ENCODE measurements at places on chromosomes 2 and 18.

DNA sequence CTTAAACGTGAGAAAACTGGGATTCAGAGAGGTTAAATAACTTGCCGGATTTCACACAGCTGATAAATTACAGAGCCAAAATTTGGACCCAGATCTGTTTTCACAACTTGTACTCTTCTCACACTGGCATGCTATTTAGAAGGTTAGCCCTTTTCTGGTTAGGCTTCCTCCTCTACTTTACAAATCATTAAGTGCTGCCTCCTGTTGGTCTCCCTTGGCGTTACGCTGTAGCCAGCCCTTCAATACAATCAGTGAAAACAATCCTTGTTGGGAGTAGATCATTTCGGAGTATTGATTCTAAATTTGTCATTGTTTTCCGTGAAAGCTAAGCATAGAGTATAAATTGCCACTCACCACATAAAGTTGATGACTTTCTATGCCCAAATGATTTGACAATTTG, 153.5 kb downstream of the ARHGAP15 start:
- DNase-seq: no peak

DNA sequence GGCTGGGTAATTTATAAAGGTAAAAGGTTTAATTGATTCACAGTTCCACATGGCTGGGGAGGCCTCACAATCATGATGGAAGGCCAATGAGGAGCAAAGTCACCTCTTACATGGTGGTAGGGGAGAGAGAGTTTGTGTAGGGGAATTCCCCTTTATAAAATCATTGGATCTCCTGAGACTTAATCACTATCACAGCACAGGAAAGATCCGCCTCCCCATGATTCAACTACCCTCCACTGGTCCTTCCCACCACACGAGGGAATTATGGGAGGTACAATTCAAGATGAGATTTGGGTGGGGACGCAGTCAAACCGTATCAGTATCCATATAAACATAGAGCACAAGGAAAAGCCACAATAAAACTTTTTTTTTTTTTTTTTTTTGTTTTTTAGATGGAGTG, 172.6 kb upstream of the PIEZO2 start:
- DNase-seq: no peak

GRCh38 chr18:13577091-13577697, 149.2 kb downstream of the FAM210A start:
- no peak for DNase-seq

DNA sequence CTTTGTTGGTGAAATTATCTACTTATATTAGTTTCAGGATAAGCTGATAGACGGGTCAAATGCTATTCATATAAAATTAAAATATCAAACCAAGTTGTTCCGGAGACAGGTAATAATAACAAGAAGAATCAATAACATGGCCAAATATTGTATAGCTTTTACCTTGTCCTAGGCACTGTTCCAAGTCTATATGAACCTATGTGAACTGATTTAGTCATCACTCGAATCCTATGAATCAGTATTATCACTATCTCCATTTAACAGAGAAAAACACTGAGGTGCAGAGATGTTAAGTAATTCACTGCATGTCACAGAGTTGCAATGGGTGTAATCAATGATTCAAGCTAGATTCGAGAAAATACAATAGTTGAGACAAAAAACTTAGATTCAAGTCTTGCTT, 40.0 kb upstream of the TRIB2 start:
- DNase-seq: no peak

DNA sequence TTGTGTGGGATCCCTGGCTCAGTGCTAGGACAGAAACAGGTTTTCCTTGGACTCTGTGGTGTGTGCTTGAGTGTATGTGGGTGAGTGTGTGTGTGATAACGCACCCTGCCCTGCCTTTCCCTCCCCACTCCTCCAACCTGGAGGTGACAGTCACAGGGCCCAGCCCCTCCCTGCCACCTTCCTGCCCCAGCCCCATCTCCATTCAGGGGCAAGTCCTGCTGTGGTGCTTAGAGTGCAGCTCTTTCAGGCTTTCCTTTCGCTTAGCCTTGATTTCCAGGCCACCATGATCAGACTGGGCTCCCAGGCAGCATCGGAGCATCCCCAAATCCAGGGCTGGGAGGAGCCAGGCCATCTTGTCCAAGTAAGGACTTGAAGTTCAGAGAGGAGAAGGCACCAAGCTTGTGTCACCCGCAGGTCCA, 185.2 kb downstream of the ZFP36L2 start:
- DNase-seq: no peak

DNA sequence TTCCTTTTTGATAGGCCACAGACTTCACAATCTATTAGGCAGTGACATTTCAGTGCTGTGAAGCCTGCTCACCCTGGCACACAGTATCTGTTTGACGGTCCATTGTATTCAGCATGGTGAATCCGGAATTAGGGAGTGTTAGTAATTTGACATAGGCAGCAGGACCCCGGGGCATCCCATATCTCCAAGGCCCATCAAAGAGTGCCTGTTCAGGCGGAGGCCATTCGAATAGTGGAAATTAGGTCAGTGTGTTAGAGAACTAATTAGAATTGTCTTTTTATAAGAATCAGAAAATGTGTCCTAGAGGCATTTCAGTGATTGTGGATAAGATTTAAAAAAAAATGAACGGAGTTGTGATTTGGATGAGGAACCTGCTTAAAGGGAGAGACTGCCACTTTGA, 818.8 kb upstream of the SOX11 start:
- no peak for DNase-seq

GRCh38 chr18:77100751-77101355, 31.7 kb downstream of the MBP start:
- peak; percentile 26 for DNase-seq

DNA sequence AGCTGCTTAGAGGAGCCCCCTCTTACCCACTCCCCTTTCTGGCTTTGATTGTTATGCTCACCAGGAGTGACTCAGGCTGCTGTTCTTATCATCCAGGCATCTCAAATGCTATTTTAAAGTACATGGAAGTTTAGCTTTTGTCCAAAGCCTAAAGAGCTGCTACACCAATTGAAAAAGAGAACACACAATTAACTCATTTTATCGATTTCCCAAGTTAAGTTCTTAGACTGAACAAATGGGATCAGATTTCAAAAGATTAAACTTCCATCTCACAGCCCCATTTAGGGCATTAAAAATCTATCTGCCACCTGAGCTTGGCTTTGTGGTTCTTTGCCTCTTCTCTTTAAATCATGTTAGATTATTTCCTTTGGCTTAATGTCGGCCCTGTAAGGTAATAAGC, 81.2 kb downstream of the MYO5B start:
- DNase-seq: no peak

- DNase-seq: no peak
Observed at GRCh38 chr2:235603659-235604058, 109.8 kb downstream of the AGAP1 start.

DNA sequence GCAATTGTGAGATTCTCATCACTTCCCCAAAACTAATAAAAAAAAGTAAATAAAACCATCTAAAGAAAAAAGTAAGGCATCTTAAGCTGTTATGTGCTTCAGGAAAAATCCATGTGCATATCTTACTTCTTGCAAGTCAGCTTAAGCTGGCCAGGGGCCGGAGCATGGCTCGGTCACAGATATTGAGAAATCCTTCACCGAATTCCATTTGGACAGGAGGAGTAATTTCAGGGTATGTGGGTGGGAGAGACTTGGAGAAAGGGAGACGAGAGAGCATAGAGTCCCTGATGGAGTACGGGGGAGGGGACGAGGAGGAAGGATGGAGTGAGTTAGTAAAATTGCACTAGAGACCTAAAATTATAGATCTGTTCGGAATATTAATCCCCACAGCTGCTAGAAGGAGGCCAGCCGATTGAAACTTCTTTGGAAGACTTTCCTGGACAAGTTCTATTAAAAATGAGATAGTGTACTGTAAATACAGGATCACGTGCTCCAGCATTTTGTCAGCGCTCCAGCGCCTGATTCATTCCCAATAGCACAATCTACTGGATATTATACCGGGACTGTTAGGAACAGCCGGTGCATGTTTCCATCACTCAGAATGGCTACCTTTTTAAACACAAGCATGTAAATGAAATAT, 438.5 kb downstream of the ZNF516 start:
- DNase-seq: no peak

DNA sequence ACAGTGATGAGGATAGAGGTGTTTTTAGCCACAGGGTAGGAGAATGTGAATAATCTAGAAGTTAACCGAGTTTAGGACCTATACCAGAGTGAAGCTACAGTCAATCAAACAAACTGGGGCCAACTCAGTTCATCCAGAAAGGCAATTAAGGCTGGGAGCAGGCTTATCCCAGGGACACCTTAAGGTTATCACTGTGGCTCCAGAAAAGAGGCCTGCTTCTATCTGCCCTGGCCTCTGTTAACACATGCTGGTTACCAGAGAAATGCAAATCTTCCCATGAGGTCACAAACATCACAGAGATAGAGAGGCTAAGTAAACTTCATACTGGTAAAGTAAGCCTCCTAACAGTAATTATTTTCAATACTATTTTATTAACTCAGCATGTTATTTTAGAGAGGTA, 93.2 kb upstream of the GRB14 start:
- DNase-seq: no peak

DNA sequence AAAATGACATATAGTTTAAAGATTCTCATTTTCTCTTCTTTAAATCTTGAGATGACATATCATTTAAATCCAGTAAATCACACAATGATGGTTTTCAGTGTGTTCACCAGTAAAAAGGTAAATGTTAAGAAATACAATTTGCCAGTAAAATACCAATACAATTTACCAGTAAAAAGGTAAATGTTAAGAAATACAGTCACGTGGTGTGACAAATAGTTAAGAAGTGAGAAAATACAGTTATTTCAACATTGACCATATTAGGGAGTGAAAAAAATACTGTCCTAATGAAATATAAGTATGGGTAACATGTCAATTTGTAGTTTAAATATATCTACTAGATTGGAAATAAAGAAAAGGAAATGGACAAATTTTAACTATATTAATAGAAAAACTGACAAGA, 80.5 kb downstream of the DLGAP1 start:
- DNase-seq: no peak

GRCh38 chr2:63049970-63050333, 678 bp upstream of the OTX1 start:
- no peak for DNase-seq
